ENCODE measurements at places on chromosomes 5 and 9.

- DNase-seq, result no peak
These were observed 166.4 kb downstream of the PAM start for GRCh38 chr5:102921341-102922044.

- no peak for DNase-seq
These were observed 81.8 kb downstream of the SUSD1 start for GRCh38 chr9:112093147-112093869.

DNA sequence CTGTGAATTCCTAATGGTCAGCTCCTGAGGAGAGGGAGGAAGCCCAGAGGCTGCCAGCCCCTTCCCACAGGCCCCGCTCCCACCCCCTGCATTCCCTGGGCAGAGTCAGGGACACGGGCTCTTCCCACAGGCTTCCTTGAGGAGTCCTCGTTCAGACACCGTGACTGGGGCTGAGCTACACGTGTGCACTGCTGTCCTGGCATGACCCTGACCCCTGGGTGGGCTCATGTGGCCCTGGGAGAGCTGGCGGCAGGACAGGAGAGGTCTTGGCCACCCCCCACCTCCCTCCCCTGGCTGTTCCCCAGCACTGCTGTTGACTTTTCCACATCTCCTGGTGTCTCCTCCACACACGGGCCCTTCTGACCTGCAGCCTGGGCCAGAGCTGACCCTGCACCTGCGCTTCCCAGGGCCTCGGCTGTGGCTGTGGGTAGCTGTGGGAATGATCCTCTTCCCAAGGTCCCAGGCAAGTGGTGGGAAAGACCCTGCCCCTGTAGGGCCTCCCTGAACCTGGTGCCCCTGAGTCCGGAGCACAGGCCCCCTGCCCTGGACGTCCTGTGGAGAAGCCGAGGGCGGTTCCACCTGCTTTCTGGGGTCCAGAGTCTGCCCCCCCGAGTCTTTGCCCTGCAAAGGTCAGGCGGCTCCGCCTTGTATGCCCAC, 56.5 kb upstream of the NKD2 start:
- DNase-seq, result no peak

GRCh38 chr9:112921549-112921948, 30.9 kb upstream of the SLC46A2 start:
- no peak for DNase-seq

- DNase-seq, result no peak
These were observed 19.8 kb upstream of the TXNDC8 start for GRCh38 chr9:110357505-110357904.

DNA sequence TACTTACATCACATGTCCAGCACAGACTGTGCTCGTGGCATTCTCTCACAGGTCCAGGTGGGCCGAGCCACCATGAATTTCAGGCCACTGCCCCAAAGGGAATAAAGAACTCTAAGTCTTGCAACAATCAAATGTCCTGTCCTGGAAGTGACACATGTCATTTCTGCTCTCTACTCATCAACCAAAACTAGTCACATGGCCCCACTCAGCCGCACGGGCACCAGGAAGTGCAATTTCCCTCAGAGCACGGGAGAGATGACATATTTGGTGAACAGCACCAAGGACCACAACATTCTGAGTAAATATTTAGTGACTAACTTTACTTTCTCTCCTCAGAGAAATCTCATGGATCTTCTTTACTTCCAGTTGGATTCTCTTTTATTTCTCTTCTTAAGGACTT, 131.1 kb upstream of the TUT7 start:
- DNase-seq, result no peak

- DNase-seq, result no peak
These were observed 688.9 kb upstream of the CDH9 start for GRCh38 chr5:27727254-27727653.

DNA sequence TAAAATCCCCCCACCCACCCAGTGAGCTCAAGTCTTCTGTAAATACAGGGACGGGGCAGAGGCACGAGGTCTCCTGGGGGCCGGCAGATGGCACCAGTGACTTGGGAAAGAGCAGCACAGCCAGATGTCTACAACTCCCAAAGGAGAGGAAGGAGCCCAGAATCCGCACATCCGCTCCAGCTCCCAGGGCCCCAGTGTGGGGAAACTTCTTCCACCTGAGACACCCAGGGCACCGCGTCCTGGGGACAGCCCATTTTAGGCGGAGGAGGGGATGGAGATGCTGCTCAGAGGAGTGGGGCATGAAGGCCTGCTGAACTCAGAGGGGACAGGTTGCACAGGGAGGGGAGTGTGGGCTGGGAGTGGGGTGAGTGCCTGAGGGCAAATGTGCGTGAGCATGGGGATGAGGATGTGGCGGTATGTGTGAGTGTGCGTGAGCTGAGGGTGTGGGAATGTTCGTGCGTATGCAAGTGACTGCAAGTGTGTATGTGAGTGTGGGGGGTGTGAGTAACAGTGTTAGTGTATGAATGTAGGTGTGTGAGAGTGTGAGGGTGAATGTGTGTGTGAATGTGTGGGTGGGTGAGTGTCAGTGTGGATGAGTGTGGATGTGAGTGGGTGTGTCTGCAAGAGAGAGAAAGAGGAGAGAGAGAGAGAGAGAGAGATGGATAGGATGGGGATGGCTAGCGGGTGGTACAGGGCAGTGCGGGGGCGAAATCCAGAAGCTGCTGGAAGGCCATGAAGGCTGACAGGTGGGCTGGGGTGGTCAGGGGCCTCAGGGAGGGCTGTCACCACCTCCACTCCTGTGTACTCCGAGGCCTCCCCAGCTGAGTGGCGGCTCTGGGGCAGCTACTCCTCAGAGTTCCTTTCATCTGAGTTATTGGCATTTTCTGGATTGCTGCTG, 63.5 kb downstream of the DUSP1 start:
- DNase-seq, result no peak

- no peak for DNase-seq
These were observed 9.1 kb downstream of the SPATA31E1 start for GRCh38 chr9:87891754-87892153.

DNA sequence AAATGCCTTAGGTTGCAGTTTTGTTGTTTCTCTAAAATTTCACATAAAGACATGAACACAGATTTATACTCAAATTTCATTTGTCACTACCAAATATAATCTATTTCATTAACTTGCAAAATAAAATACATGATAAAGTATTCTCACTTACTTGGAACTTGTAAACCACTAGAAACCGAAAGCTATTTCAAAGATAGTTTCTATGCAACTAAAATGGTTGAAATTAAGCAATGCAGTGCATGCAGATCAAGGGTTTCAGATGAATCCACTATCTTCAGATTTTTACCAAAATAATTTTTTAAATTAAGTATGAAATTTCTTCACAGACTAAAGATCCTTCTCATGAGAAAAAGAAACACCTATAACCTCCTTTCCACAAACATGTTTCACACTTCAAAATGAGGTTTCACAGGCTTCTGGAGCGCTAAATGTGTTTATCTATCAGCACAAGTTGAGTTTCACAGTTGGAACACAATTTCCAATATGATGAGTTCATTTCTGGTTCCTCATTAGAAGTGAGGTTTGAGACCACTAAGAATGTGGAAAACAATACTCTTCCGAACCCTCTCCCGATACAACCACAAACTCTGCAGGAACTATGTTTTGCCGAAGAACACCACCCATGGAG, 63.9 kb downstream of the EPB41L4A start:
- no peak for DNase-seq

GRCh38 chr9:133769511-133770075, 31.4 kb upstream of the SARDH start:
- DNase-seq, result no peak

GRCh38 chr5:14218897-14219573, 75.9 kb downstream of the TRIO start:
- DNase-seq, result no peak

GRCh38 chr9:69674716-69675438, 2.7 kb upstream of the APBA1 start:
- DNase-seq, result no peak

DNA sequence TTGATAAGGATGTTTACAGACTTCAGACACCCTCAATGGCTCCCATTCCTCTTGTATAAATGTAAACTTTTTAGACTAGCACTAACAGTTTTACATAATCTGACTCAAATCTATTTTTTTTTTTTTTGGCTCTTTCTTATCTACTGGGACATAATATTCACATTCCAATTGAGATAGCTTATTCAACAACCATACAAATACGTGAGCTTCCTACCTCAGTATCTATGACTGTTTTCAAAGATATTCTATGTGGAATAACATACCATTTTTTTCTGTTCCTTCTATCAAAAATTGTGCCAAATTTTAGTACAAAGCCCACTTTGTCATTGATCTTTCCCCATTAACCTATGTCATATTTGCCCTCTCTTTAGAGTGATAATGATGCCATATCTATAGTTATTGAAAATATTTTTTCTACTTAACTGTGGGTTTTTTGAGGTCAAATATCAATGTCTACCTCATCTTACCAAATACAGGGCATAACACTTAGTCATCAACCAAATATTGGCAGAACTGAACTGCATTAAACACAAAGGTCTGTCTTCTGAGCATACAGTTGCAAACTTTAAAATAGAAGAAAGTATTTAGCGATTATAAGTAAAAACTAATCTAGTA, 482.6 kb downstream of the PTPRD start:
- DNase-seq, result no peak

DNA sequence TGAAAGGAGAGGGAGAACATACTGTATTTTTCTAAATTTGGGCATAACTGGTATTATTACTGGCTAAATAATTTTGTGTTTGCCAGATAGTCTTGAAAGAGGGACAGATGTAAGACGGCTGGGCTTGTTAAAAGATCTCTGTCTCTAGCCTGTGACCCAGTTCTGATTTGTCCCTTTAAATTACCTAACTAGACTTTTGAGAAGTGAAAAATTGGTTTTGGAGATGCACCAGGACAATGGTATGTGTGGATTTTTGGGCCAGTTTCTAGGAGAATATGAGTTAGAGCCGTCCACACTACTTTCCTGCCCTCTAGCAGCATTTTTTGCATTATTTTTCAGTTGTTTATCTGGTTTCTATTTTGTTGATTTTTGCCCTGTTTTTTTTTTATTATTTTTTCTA, 33.5 kb downstream of the LNPEP start:
- DNase-seq, result no peak

DNA sequence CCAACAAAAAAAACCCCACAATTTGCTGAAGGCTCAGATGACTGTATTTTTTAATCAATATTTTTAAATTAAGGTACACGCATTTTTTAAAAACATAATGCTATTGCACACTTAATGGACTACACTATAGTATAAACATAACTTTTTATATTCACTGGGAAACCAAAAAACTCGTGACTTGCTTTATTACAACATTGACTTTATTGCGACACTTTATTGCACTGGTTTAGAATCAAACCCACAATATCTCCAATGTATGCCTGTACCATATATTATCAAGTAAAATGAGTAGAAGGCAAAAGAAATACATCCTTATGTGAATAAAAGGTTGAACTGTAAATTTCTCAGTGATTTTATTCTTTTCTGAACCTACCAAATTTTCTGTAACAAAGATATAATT, 53.7 kb downstream of the RICTOR start:
- no peak for DNase-seq

DNA sequence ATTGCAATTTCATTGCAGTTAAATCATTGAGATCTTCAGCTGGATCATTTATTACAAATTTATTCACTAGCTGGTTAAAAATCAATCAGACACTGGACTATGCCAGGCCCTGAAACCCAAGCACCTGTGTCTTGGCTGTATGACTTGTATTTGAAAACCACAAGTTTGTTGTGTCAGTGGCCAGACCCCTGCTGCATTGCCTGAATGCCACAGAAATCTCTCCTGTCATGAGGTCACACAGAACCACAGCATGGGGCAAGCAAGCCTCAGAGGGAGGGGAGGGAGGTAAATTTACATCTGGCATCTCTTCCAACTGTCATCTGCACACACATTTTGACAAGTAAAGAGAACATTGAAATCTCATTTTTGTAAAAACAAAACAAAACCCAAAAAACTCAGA, 90.0 kb downstream of the ARRDC3 start:
- DNase-seq, result no peak

DNA sequence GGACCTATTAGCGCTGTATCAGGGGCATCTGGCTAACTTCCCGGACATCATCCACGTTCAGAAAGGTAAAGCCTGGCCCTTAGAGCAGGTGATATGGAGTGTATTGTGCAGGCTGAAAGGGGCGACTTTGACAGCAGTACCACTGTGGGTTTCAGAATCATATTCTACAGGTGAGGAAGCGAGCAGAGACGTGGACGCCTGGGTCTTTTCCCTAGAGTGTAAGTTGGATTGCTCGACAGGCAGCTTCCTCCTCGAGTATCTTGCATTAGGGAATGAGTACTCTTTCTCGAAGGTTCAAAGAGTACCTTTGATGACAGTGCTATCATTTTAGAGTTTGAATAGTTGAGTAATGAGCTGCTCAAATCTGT, 1.9 kb downstream of the SNX18 start:
- DNase-seq, result no peak

DNA sequence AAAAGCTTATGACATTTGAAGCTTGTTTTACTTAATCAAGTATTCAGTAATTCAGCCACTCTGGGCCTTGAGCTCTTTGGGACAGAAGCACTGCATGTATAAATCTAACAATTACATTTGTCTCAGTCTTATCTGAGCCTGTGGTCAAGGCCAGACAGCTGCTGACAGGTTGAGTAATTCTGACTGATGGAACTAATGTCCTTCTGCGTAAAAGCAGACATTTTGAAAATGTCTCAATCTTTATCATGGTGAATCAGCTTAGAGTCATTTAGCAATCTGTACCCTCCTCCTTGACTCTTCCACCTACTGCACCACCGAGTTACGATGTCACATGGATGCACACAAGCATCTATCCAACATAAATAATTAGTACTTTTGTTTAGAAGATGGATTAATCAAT, 400.0 kb downstream of the ARRDC3 start:
- DNase-seq, result no peak

DNA sequence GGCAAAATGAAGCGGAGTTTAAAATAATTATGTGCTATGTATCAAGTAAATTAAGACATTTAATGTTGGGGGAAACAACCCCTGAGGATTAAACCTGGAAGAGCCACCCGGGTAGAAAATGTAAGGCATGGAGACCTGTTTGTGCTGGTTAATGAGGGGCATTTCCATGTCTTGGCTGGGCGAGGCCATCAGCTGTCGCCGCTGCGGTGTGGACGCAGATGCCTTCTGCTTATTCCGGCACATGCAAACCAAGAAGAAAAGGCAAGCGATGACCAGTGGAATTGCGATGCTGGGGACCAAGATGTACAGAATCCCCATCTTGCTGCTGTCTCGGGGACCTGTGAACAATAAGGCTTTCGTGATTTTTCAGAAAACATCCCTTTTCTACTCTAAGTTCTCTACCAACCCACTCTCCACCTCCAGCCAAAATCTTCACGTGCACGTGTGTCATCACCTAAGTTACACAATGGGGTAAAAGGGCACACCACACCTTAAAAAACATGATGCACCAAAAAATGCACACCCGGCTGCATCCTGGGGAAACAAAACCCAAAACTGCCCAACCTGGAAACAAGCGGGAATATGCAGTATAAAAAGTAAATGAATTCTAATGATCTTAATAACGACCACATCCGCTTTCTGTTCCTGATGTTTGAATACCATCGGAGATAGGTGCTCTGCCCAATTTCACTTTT, 223.5 kb downstream of the ROR2 start:
- no peak for DNase-seq

DNA sequence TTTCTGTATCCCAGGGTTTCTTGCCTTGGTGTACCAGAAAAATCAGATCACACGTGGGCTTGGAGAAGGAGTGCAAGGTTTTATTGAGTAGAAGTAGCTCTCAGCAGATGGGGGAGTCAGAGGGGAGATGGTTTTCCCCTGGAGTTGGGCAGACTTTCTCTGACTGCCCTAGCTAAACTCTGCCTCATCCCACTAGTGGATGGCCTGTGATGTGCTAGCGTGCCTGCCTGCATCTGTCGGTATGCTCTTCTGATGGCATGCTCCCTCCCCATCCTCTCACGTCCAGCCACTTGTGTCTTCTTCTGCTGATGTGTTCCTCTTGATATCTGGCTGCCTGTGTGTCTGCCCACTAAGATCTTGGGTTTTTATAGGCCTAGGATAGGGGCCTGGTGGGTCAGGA, 616.1 kb upstream of the RGMB start:
- no peak for DNase-seq

Data from stimulated activated CD8-positive, alpha-beta memory T cell treated with anti-CD3 and anti-CD28 coated beads, Interleukin-12 subunit alpha, Interleukin-12 subunit beta, amount 100 ng/mL, for 4 hours (primary cell).